ENCODE measurements at places on chromosomes 2 and 18.

- peak; percentile 83 for DNase-seq
Observed at GRCh38 chr2:28469304-28469703, 26.6 kb upstream of the PLB1 start.

DNA sequence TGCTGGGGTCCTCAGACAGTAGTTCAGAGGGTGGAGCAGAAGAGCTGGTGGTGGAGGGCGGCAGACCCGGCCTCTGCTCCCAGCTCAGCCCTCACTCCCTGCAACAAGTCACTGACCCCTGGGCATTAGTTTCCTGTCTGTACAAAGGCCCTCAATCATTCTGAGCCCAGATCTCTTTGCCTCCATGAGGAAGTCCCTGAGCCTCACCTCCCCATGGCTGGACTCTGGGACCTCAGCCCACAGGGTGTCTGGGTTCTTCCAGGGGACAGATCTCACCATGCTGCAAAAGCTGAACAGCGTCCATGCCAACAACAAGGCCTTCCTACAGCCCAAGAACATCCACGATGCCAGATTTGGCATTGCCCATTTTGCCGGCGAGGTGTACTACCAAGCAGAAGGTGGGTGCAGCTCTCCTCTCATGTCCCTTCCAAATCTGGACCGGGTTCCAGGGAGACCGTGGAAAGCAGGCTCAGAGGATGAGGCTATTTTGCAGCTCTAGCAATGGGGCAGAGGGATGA is 49.1 kb downstream of the MYO7B start:
- DNase-seq = no peak

- DNase-seq = no peak
Observed at GRCh38 chr2:609881-610280, 67.3 kb downstream of the TMEM18 start.

GRCh38 chr18:4319738-4320677 is 135.1 kb downstream of the DLGAP1 start:
- DNase-seq = no peak

DNA sequence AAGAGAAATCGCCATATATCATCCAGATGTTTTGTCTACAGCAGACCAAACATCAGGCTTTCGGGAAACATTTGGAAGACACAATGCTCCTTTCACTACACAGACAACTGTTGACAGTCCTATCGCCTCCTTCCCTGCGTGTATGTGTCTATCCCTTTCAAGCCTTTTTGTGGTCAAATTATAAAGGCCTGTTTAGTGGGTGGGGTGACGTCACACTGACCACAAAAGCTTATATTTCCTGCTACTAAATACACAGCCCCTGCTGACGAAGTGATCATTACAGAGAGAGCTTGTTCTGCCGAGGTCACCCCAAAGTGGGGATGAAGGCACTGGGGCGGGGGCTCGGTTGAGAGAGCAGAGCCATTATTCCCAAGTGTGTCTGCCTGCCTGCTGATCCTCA is 302.7 kb upstream of the TNP1 start:
- peak; percentile 87 for DNase-seq

GRCh38 chr2:26579025-26579722 is 62.0 kb downstream of the CIB4 start:
- DNase-seq = no peak

DNA sequence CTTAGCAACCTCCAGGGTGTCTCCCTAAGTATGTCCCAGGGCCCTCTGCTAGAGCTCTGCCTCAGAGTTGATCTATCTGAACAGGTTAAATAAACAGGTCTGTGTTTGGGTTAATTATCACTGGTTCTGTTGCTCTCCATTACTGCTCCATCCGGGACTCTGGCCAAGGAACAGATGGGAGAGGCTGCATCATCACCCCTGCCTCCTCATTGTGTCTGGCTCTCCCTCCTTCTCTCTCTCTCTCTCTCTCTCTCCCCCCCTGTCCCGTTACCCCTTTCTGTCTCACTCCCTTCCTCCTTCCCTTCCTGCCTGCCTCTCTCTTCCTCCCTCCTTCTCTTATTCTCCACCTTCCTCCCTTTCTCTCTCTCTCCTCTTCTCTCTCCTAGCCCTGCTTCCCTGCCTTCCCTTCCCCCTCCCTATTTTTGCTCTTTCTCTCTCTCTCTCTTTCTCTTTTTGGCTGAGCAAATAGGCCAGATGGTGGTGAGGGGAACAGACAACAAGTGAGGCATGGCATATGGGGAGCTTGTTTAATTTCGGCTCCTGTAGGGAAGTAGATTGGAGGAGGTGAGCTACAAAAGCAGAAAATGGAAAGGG is 62.1 kb downstream of the SETBP1 start:
- peak; percentile 28 for DNase-seq

DNA sequence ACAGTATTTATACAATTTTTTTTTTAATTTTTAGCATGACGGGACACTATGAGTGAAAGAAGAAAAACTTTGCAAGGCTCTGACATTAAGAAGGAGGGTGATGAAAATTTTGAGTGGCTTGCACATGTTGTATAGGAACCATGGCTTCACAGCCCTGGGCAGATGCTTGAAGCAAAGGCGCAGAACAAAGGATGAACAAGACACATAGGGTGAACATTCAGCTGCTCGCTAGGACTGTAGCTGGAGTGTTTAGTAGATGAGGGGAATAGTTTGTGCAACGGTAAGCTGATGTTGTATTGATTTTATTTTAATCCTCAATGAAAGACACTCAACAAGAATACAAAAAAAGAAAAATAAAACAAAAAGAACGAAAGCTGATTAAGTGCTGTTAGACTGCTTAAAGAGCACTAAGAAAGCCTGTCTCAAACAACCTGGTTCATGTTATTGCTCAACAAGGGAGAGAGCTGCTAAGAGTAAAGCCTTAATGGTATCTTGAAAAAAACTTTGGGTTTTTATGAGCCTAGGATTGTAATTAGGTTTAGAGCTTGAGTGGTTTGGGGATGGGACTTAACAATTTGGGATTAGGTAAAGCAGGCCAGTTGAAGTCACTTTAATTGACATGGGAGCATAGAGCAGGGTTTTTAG is 41.2 kb upstream of the GCFC2 start:
- no peak for DNase-seq

DNA sequence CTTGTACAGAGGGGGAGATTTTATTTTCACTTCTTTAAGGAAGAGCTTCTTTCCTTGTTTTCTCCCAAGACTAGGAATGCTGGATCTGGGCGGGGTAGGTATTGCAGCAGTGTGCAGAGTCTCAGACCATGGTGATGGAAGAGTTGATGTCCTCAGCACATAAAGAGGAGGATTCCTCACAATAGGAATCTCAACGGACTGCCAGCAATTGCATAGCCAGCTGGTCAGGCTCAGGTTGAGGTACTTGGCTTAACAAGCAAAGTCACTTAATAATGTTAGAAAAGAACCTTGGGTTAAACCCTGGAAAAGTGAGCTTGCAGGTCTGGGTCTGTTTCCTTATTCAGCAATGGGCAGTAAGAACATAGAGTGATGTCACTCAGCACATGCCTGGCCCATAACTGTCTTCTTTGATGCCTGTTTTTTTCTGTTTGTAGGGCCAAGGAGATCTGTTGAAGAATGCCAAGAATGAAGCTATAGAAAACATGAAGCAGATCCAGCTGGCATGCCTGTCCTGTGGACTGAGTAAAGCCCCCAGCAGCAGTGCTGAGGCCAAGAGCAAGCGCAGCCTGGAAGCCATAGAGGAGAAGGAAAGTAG is 342.1 kb downstream of the PLCL1 start:
- DNase-seq = no peak

- DNase-seq = no peak
Observed at GRCh38 chr2:171553236-171553635, 31.0 kb downstream of the CYBRD1 start.

GRCh38 chr2:8334866-8335325 is 347.0 kb upstream of the ID2 start:
- DNase-seq = no peak

DNA sequence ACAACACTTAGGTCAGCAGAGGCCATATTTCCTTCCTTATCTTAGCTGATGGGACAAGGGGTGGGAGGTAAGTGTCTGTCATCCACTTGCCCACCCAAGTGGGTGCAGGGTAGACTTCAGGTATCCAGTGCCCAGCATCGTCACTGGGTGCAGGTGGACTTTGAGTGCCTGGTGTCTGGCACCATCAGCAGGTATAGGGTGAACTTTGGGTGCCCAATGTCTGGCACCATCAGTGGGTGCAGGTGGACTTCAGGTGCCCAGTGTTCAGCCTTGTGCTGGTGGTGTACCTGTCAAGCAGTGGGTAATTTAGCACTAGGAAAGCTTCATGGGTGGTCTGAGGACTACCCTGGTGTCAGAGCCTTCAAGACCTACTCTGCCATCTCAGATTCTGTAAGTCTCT is 175.6 kb downstream of the SEPTIN10 start:
- DNase-seq = no peak

- peak; percentile 65 for DNase-seq
Observed at GRCh38 chr2:53724536-53724935, 43.1 kb upstream of the CHAC2 start.

DNA sequence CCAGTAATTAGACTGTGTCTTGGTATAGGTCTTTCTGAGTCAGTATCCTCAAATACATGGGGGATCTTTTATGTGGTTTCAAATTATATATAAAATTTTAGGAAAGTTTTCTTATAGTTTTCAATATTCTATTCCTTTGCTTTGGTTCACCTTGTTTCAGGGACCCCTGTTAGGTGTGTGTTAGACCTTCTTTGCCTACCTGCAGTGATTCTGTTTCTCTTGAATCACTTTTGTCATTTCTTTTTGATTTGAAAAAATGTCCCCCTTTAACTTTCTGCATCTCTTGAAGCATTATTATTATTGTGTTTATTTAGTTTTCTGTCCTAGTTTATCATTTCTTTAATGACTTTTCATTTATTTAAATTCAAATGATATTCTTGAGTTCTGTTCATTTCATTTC is 98.7 kb downstream of the FHOD3 start:
- no peak for DNase-seq

DNA sequence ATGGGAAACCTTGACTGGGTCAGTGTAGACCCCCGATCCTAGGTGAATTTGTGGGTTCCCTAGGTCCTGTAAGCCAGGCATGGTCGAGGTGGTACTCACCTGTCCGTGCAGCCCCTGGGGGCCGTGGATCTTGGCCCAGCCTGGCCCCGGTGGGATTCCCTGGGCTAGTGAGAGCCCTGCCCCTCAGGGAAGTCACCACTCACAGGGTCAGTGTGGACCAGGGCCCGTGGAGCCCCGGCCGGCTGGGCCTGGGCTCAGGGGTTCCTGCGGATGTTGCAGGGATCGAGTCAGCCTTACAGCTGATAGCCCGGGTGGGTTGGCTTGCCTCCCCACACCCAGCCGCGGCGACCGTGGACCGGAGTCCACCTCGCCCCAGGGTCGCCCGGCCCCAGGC is 528 bp downstream of the ATG9A start:
- no peak for DNase-seq

GRCh38 chr18:70072678-70073077 is 125.0 kb upstream of the CD226 start:
- peak; percentile 49 for DNase-seq

- DNase-seq = no peak
Observed at GRCh38 chr2:3430172-3430571, 50.7 kb downstream of the TRAPPC12 start.

DNA sequence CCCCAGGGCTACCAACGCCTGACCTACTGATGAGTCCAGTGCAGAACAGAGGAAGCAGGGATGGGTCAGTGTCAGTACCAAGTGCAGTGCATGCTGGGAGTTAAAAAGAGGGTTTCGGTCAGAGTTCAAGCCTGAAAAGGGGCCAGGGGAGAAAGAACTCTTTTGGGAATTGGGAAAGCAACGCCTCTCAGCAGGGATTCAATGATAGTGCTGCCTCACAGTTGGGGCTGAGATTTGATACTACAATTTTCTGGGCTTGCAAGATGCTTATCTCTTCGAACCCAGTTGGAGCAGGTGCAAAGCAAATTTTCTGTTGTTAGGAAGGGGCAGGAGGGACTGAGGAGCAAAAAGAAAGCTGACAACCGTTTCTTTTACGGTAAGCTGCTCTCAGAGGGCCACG is 82.6 kb downstream of the CERKL start:
- DNase-seq = no peak

DNA sequence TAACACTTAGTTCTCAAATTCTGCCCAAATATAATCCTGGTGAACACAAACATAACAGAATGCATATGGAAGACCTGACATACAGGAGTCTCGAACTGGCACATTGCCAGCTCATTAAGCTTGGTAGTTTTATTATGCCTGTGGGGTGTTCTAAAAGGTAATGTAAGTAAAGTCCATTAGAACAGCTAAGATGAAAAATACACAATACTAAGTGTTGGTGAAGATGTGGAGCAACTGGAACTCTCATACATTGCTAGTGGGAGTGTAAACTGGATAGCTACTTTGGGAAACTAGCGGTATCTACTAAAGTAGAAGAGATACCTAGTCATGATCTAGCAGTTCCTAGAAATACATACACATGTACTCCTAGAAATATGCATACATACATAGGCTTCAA is 24.3 kb upstream of the RAB10 start:
- no peak for DNase-seq

DNA sequence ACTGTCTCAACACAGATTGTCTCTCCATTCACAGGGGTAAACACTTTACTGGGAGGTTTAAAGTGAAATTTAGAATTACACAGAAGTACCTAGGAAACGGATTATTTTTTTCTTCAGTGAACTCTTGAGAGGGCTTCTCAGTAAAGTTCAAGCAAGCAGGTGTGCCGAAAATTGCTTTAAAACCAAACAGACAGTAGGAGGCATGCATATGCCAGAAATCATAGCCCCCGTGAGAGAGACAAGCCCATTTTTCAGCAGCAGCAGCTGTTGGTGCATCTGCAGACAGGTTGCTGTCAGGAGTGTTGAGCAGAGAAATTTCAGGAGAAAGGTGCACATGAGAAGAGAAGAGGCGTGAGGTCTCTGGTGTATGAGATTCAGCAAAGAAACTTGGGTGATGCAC is 2115.5 kb upstream of the CELF4 start:
- no peak for DNase-seq

DNA sequence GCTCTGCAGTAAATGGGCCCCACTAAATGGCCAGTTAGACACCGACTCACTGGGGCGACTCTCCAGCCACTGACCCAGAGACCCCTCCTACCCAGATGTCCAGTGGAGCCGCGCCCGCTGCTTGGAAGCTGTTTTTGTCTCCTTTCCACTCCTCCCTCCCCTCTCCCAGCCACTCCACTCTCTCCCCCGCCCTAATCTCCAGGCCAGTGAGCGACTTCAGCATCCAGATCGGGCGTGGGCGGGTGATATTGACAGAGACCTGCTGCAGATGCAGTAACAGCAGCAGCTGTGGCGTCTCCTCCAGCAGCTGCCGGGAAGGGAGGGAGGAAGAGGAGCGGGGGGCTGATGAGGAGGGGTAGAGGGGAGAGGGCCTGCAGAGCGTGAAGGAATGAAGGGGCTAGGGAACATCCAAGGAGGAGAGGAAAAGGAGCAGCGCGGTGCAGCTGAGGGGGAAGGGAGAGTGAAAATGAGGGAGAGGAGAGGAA is at the start of gene SCN7A:
SCN7A (minus strand) TSS at position 110 of the 485 bp plus-strand sequence. CDS start 16,553 bp downstream, outside the sequence.
- no peak for DNase-seq

GRCh38 chr2:206260188-206261012 is 14.1 kb upstream of the ZDBF2 start:
- peak; percentile 37 for DNase-seq

- DNase-seq = peak; percentile 50
Observed at GRCh38 chr2:9474361-9475057, at the start of gene IAH1. Gene IAH1 (plus strand): TSS chr2:9474551. CDS start chr2:9474567, 16 bp downstream.

GRCh38 chr18:32289483-32290075 is 99.7 kb downstream of the MEP1B start:
- DNase-seq = peak; percentile 75

- no peak for DNase-seq
Observed at GRCh38 chr2:24814516-24814915, 21.3 kb downstream of the CENPO start.

All from fibroblast of skin of scalp (primary cell).